ENCODE measurements at places on chromosomes 7 and 10.

- peak; percentile 69 for DNase-seq
Measured at GRCh38 chr7:81669476-81670105, 100.3 kb downstream of the HGF start.

- DNase-seq: no peak
Measured at GRCh38 chr10:98608411-98608810, 161.7 kb upstream of the HPS1 start.

- DNase-seq: no peak
Measured at GRCh38 chr7:22452960-22453558, 46.9 kb downstream of the STEAP1B start.

DNA sequence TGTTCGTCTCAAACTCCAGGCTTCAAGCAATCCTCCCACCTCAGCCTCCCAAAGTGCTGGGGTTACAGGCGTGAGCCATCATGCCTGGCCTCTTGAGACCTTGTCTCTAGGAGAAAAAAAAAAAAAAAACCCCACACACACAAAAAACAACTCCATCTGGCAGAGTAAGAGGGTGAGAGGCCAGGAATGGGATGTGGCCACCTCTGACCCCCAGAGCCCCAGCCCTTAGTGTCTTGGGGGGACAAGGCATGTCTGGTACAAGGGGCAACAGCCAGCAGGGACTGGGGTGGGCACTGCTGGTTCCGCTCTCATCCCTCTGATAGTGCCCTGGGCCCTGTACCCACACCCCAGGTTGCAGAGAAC, 15.6 kb upstream of the TNRC18 start:
- DNase-seq: peak; percentile 93

GRCh38 chr10:132003282-132003924, 21.7 kb upstream of the BNIP3 start:
- DNase-seq: no peak

DNA sequence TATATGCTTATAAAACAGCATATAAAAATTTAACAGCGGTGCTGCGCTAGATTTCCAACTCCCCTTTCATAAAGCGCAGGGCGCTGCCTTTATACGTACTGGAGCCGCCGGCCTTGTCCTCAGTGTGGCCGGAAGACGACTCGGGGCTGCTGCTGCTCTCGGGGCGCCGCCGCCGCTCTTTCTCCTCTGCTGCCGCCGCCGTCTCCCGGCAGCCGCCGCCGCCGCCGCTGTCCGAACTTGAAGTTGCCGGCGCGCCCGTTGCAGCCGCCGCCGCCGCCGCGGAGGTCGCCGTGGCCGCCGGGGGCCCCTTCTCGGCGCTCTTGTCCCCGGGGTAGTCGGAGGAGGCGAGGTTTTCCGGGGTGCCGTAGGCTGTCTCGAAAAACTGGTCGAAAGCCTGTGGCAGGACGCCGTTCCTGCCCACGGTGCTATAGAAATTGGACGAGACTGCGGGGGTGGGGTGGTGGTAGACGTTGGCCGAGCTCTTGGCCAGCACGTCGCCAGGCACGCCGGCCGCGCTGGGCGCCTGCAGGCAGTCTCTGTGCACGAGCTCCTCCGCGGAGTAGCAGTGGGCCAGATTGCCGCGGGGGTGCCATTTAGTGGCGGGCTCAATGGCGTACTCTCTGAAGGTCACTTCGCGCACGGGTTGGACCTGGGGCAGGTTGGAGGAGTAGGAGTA, 557 bp downstream of the HOXA11 start:
- peak; percentile 72 for DNase-seq

- DNase-seq: no peak
Measured at GRCh38 chr10:33252794-33253203, 81.7 kb downstream of the NRP1 start.

- no peak for DNase-seq
Measured at GRCh38 chr7:130473289-130473688, 18.6 kb upstream of the MEST start.

GRCh38 chr10:24446739-24447138, 237.8 kb downstream of the KIAA1217 start:
- DNase-seq: no peak

DNA sequence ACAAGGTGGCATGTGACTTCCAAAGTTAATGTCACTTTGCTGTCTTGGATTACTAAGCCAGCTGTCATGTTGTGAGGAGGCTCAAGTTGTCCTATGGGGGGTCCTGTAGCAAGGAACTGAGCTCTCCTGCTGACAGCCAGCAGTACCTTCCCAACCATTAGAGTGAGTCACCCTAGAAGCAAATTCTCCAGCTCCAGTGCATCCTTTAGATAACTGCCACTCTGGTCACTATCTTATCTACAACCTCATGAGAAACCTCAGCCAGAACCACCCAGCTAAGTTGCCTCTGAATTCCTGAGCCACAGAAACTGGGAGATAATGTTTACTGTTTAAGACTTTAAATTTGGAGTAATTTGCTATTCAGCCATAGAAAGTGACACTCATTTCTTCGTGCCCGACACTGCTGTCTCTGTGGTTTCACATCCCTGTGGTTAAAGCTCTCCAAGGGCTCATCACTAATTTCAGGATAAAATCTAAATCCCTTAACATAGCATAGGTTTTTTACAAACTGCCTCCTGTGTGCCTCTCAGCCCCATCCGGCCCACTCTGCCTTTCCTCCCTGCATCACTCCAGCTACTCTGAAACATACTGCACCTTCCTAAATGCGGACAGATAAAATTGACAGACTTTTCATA, 83.5 kb downstream of the PRR15 start:
- DNase-seq: peak; percentile 39

GRCh38 chr10:31464552-31464951, 145.5 kb downstream of the ZEB1 start:
- no peak for DNase-seq

DNA sequence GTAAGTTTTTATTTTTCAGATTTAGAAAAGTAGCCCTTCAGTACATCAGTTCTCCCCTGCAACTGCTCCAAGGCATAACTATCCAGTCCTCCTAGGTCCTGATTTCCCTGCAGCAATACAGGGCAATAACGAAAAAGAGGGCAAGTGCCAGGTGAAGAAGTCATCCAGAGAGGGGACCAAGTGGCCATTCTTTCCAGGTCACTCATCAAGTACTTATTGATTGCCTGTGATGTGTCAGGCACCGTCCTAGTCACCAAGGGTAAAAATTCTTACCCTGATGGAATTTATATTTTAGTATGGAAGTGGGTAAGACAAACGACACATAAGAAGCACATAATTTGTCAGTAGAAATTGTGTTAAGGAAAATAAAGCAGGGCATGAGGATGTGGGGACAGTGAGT, 67.1 kb upstream of the GSDME start:
- no peak for DNase-seq

DNA sequence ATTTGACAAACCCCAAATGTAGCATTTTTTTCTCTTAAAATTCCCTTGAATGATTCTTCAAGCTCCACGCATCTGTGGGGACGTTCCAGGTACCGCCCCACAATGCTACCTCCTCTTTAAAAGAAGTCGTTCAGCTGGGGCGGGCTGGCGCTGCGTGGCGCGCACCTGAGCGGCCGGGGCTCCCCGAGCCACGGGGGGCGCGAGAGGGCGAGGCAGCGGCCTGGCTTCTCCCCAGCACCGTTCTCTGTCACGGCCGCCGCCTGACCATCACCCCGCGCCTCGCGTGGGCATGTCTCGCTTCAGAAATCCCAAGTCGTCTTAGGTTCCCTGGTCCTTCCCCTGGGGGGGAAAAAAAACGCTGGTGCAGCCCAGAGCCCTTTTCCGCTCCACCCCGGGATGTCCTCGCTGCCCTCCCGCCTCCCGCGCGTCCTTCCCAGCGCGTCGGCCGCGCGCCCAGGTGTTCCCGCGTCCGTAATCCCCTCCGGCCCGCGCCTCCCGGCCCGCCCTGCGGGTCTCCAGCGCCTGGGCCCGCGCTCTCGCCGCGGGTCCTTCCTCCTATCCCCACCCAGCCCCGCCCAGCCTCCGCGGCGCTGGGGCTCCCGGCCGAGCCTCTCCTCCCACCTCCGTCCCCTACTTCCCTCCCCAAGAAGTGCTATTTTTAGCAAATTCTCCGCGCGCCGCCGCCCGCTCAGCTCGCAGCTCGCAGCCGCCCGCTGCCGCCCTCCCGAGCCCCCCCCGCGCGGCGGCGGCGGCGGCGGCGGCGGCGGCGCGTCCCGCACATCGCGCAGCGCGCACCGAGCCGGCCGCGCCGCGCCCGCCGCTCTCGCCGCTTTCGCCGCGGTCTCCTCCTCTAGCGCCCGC, 58.7 kb upstream of the PRPS1L1 start:
- peak; percentile 55 for DNase-seq

DNA sequence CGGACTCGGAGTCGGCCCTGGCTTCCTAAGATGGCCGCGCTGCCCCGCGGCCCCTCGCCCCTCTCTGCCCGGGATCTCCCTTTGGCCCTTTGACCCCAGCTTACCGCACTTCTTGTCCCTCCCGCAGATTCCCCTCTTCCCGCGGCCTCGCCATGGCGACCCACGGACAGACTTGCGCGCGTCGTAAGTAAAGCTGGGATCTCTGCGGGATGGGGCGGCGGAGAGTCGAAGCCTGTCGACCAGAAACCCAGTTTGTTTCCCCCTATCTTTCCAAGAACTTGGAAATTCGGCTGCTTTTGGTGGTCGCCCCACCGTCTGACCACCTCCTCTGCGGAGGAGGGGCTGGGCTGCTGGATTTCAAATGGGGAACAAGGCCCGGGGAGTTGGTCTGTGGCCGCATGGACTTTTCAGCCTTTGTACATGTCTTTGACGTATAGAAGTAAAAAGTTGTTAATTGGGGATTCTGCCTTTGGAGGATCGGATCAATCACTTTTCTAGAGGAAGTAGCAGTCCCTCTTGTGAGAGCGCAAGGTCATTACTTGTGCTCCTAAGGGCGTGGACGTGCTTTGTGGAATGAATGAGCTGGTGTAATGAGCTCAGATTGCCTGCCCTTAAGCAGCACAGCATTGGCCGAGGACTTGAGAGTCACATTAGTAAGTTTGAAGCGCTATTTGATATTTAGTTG, 553 bp downstream of the VDAC2 start:
- DNase-seq: no peak

DNA sequence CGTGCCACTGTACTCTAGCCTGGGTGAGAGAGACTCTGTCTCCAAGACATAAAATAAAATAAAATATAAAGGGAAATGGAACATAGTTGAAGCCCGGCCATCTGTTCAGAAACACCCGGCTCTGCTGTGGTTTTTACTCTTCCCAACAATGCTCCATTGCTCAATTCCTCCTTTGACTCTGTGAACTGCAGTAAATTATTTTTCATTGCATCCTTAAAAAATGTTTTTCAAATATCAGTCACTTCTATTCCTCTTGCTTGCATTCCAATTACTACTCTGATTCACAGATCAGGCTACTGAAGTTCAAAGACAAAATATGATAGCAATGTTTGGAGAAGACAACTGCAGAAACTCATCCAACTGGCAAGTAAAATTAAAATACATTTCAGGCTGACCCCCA, 983.0 kb downstream of the SORCS1 start:
- DNase-seq: no peak

- no peak for DNase-seq
Measured at GRCh38 chr7:93310346-93310745, 78.2 kb downstream of the VPS50 start.

GRCh38 chr7:78179211-78179610, 380.6 kb downstream of the PHTF2 start:
- peak; percentile 13 for DNase-seq

- no peak for DNase-seq
Measured at GRCh38 chr7:134613623-134614347, 32.9 kb upstream of the BPGM start.

DNA sequence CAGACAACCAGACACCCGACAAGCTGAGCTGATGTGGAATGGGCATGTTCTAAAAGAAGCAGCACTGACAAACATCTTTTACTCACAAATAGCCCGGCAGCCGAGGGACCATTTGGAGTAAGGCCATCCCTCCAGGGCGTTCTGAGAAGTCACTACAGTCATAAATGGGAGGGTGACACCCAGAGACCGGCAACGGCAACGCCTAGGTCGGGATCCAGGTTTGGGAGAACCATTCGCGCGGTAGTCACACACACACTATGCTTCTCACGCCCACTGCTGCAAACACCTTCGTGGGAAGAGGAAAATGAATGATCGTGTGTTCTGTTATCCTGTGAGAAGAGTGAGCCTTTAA, 9.8 kb downstream of the TNS3 start:
- DNase-seq: no peak

DNA sequence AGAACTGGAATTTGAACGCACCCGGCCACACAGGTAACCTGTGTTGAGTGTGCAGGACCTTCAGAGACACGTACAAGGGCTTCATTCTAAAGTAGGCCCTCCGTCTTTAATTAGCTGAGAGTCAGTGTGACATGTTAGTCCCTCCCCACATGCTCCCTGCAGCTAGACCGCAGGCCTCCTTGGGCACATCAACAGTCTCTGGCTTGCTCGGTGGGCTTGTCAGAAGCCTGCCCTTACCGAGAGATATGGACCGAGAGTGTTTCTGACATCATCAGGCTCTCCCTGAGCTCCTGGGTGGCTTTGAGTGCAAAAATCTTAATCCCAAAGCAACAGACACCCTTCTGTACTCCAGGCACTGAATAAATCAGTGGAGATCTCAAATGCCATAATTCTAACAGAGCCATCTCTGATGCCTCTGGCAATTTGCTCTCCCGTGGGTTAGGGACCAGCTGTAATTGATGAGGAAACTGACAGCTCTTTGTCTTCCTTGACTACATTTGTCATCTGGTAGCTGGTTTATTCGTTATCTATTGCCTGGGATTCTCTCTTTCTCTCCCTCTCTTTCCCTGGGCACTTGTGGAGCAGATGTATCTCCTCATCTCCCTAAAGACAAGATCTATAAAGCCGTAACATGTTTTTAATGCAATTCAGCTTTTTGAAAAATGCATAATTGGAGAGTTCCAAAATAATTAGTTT, 850.6 kb downstream of the TYW1 start:
- DNase-seq: no peak

GRCh38 chr7:90655566-90655965, 59.4 kb downstream of the CDK14 start:
- no peak for DNase-seq

DNA sequence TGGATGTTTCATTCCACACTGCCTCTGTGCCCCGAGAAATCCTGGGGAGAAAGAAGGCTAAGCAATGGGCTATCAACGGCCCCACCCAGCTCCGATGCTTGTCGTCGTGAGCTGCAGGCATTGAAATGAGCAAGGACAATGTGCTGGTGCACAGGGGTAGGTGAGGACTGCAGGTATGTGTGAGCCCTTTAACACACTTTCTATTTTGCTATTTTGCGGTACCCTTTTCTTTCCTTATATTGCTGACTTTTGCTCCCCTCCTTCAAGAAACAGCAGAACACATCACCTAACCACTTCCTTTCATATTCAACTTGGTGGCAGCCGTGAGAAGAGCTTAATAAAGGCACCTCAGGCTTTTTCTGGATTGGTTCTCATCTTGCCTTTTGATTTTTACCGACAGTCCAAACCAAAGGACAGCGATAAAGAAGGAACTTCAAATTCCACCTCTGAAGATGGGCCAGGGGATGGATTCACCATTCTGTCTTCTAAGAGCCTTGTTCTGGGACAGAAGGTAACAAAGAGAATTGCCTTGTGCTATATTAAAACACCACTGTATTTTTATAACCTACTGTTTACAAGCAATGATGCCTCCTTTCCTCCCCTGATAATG, 39.2 kb downstream of the AIFM2 start:
- DNase-seq: no peak
